ENCODE measurements at places on chromosomes 1 and 21.

GRCh38 chr1:44867801-44868200 lies 24.7 kb upstream of the PTCH2 start:
- DNase-seq = no peak

DNA sequence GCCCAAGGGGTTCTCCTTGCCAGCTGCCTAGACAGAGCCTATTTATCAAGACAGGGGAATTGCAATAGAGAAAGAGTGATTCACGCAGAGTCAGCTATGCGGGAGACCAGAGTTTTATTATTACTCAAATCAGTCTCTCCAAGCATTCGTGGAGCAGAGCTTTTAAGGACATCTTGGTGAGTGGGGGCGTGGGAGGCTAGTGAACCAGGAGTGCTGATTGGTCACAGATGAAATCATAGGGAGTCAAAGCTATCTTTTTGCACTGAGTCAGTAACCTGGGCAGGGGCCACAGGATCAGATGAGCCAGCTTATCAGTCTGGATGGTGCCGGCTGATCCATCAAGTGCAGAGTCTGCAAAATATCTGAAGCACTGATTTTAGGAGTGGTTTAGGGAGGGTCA lies 64.8 kb upstream of the MRPS6 start:
- DNase-seq = no peak

DNA sequence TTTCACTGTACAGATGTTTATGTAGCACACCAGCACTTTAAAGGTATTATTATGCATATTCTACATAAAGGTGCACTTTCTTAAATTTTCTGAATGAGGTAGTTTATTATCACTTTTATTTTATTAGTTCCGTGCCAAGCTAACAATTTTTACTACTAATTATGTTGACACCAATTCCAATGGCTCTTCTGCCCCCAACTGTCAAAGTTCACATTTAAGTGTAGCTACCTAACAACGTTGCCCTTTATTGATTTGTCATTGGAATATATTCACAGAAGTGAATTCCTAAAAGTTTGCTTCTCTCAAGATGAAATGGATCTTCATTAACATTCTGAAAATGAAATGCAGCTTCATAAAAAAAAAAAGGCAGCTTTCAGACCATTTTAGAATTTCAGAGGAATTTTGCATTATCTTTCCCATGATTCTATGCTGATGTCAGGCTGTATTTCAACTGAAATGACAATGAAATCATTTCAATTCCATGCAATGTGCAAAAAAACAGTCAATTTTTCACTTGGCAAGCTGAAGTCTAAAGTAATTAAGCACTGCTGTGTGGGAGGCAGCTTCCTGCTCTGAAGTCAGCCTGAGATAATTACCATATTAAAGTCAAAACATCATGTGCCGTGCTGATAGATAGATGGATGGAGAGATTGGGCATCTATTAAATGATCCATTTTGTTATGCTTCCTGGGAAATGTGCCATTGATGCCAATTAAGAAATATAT lies 229.2 kb downstream of the TTLL7 start:
- no peak for DNase-seq

GRCh38 chr1:67887146-67887545 lies 53.9 kb upstream of the GNG12 start:
- DNase-seq = no peak

GRCh38 chr21:32733356-32733755 lies 5.5 kb upstream of the SYNJ1 start:
- DNase-seq = no peak

DNA sequence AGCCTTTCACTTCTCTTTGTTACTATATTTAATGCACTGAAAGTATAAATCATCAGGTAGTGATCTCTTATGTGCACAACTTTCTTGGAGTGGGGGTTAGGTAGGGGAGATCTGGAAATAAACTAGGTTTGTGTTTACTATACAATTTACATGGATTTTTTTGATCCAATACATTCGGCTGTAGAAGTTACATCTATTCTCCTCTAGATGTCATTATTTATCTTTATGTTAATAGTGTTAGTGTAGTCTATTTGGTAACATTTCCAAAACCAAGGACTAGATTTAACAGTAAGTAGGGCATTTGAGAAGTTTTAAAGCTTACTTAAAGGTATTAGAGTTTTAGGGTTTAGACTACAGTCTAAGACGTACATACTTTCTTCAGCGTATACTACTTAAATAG lies 5.4 kb downstream of the VPS45 start:
- DNase-seq = no peak

- DNase-seq = no peak
These were observed 125.9 kb upstream of the IRF2BP2 start for GRCh38 chr1:234735916-234736315.

DNA sequence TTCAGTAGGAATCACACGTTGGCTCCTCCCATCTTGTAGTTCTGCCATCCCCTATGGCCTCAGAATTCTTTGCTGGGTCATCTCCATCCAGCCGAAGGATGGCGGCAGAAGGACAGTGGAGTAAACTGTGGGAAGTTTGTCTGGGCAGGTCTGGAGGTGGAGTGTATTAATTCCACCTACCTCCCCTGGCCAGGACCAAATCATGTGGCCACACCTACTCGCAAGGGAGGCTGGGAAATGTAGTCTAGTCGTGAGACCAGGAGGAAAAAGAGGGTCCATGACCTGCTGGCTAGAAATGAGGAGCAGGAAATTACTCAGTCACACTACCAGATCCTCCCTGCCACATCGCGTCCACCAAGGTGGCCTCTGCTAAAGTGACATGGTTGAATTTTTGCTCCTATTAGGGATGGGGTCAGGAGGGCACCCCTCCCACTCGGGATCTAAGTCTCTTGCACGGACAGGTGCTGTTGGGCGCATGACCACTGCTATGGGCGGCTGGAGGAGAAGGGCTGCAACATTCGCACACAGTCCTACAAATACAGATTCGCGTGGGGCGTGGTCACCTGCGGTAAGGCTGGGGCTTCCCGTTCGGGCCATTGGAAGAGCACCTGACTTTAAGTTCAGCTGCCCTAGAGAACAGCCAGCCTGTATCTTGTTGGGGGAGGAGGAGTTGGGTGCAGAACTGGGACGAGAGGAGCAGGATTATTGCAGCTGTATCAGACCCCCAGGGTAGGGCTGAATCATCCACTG lies 19.5 kb downstream of the PLA2G5 start:
- no peak for DNase-seq

DNA sequence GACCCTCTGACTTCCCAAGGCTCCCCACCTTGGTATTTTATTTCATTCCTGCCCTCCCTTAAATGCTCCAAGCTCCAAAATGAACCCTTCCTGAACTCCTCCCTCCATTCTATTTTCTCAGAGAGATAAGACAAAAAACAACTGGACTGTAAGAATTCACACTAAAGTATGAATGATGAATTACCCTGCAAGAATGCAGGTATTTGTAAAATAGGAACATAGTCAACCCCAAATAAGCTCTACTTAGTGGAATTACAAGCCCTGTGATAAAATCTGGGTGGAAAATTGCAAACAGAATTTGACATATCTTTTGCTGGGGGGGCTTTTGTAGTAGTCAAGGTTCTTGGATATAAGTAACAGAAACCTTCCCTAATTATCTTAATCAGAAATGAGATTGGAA lies 67.8 kb upstream of the GJA8 start:
- no peak for DNase-seq

- no peak for DNase-seq
These were observed 60.6 kb upstream of the EFHD2 start for GRCh38 chr1:15349133-15349532.

Measured in CD4-positive, alpha-beta T cell treated with Interferon gamma for 1 hour (primary cell).